ENCODE measurements at places on chromosomes 13 and 19.

- DNase-seq = no peak
These were observed 70.3 kb downstream of the DHRS12 start for GRCh38 chr13:51733374-51734298.

GRCh38 chr19:18799389-18799970, 8.4 kb upstream of the COMP start:
- DNase-seq = no peak

DNA sequence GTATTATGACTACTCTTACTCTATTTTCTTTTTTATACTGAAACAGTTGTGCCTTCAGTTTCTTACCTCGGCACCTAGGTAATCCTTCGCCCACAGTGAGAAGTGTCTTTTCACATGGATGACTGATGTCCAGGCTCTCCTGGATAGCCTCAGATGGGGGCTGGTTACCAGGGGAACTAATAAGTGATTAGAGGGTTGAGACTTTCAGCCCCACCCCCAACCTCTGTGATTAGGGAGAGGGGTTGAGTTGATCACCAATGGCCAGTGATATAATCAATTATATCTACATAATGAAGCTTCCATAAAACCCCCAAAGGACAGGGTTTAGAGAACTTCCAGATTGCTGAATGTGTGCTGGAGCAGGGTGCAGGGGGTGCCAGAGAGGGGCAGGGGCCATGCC, 43.0 kb upstream of the GPR183 start:
- no peak for DNase-seq

- DNase-seq = no peak
These were observed 300.7 kb upstream of the MIR17HG start for GRCh38 chr13:91046715-91047327.

DNA sequence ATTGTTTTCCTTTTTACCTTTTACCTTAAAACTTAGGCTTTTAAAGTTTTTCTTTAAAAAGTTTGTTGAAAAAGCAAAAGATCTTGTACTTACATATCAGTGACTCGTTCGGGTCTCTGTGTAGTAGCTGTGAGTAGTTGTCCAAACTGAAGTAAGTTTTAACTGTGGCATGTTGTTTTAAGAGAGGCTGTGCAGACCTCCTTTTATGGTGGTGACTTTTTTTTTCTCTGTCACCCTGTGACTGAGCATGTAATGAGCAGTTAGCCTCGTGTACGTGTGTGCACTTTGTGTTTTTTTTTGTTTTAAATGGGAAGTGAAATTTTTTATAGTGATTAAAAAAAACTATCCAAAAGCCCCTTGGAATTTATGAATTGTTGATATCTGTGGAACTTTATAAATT, at the start of gene GPR183:
TSS of gene GPR183 (minus strand) at position 153 of the 400 bp plus-strand sequence. CDS start 11,254 bp downstream, outside the sequence.
- DNase-seq = no peak

GRCh38 chr13:46484561-46484960, 68.4 kb upstream of the LRCH1 start:
- no peak for DNase-seq

- no peak for DNase-seq
These were observed 47.2 kb upstream of the FAM124A start for GRCh38 chr13:51175021-51175420.

DNA sequence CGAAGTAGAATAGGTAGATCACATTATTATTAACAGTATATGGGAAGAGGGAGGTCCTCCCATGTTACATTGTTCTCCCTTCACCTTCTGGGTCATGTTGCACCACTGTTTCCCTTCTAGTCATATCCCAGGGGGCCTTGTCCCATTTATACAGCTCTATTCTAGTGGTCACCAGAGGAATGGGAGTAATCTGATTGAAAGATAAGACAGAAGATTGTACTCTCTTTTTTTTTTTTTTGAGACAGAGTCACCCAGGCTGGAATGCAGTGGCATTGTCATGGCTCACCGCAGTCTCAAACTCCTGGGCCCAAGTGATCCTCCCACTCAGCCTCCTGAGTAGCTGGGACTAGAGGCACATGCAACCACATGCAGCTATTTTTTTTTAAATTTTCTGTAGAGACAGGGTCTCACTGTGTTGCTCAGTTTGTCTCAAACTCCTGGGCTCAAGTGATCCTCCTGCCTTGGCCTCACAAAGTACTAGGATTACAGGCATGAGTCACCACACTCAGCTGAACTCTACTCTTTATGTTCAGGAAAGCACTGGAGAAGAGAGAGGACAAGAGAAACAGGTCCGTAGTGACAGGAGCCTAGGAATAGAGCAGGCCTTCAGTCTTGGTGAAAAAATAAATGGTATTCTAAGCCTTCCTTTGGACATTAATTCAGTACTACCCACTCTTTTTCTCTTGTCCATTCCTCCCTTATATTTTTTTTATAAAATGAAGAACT, 4.3 kb upstream of the ZNF529 start:
- DNase-seq = no peak

DNA sequence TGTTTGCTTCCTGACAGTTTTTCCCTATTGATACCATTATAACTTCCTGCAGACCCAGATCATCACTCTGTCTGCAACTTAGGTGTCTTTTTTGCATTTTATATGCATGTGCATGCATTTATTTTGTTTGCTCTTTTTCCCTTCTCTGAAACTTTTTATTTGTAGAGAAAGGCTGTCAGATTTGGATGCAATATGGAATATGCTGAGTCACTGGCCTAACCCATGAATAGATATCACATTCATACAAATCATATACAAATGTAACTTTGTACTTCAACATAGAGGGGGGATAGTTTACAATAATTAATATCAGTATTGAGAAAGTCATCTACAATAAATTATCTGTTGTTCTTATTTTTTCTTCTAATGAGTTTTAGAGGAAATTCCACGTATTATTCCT, 1465.0 kb downstream of the EFNB2 start:
- peak; percentile 18 for DNase-seq

Data from NCI-H460 (cell line).